ENCODE measurements at places on chromosomes 12 and 14.

DNA sequence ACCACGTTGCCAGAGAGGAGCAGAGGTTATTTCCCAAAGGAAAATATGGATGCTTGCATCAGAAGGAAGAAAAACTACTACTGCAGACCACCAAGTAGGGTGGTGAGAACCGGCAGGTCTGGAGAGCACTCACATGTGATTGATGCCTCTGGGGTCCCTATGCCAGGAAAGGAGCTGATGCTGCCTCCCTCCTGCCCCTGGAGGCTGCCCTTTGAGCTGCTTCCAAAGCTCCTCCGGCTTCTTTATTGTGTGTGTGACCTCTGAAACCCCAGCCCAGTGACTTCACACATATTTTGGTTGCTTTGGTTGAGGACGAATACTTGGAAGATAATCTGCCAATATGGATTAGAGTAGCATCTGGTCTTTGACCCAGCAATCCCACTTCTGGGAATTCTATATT is 133.4 kb downstream of the AACS start:
- no peak for DNase-seq

DNA sequence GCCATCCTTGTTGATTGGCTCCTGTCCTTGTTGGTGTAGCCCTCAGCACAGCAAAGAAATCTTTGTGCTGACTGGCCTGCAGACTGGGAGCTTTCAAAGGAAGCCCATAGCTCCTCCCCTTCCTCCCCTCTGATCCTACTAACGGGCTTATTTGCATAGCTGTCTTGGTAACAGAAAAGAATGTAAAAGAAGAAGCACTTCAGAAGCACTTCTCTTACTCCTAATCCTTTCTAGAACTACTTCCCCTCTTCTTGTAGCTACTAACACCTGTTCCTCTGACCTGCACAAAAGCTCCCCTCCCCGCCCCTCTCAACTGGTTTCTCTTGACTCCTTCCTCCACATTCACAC is 14.3 kb upstream of the RIC8B start:
- no peak for DNase-seq

DNA sequence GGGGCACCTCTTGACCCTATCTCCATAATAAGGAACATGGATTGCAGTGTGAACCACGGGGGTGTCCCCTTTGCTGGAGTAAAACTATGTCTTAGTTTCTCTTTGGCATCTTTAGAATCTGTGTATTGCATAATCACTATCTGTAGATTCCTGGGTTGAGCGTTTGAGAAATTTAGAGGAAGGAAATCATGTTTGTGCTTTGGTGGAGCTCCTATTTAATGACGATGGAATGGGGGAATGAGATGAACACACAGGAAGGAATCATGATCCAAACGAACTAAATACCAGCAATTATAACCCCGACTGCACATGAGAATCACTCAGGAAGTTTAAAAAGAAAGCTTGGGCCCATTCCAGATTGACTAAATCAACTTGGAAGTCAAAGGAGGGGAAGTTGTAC is 1.3 kb upstream of the MYG1 start:
- DNase-seq, result no peak

- no peak for DNase-seq
Observed at GRCh38 chr12:94244165-94245133, 96.1 kb downstream of the PLXNC1 start.

GRCh38 chr12:131418884-131419283 is 292.0 kb upstream of the SFSWAP start:
- DNase-seq, result no peak

DNA sequence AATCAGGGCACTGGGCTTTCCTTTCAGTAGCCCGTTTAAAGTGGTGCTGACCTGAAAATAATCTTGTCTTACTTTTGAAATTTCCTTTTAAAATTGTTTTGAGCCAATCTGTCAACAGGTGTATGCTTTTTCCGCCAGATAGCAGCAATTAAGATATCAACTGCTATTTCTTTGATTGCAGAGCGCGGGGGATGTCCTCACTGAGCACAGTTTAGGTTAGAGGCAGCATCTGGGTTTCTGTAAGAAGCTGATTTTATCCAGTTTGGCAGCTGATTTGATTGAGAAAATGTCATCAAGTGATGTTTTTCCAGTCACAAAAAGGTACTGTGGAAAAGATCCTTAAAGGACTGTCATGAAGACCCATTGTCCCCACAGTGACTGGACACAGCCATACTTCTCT is 371.8 kb downstream of the ADAMTS20 start:
- no peak for DNase-seq

GRCh38 chr14:52238682-52239081 is 28.8 kb upstream of the PTGDR start:
- DNase-seq, result no peak

GRCh38 chr12:115879354-115879753 is 398.1 kb downstream of the MED13L start:
- DNase-seq, result no peak

DNA sequence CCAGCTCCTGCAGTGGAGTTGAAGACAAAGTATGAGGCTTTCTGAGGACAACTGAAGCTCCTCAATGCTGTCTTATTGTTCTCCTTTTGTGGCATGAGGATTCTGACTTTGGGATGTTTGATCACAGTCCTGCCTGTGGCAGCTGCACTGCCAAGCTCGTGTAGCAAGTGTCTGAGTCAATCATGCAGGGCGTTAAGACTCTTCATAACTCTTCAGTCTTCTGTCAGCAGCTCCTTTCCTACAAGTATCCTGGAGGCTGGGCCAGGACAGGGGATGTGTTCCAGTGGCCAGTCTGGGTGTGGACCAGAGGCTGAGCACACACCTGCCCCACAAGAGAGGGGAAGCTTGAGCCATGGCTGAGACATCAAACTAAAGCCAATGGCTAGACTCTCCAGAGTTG is 94.3 kb downstream of the PELI2 start:
- DNase-seq, result no peak

Data from NCI-H2081 treated with DMSO at 0.1 percent for 48 hours (cell line).